ENCODE measurements at places on chromosomes 3 and 15.

DNA sequence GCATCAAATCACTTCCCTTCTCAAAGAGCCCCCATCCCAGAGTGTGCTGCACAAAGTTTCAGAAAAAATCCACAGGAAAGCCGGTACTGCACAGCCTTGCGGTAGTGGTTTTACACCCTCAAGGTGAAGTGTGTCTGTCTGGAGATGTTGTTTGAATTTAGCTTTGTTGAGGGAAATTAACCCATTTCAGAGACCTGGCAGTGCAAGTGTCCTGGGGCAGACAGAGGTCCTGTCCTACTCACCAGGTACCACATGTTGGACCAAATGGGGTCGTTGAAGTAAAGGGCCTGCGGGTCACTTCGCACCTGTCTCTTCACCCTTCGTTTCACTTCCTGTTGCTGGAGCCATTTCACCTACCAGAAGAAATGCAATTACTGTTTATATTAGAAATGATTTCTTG is 57.8 kb downstream of the PCSK6 start:
- no peak for DNase-seq

GRCh38 chr3:195153653-195154052 is 117.3 kb downstream of the XXYLT1 start:
- no peak for DNase-seq

DNA sequence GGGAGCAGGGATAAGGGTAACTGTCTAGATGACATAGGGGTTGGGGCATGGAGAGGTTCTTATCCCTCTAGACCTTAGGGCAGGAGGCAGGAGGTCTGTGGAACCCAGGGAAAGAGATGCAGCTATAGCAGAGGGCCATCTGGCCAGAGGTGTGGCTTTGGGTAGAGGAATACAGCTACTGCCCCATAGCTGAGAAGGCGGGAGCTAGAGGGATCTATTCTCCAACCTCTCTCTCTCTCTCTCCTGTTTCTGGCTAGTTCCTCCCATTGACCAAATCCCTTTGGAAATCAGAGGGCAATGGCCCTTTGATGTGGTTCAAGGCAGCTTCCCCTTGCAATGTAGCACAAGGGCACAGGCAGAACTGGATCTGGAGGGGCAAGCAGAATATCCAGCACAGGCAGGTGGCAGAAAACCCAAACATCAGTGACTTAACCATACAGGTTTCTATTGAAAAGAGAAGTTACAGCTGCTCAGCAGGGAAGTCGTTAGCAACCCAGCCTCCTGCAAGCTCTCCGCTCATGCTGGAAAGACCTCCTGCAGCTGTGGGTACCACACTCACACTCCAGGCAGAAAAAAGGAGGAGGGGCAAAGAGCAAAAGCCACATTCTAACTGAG is 22.3 kb upstream of the LMOD3 start:
- DNase-seq, result no peak

DNA sequence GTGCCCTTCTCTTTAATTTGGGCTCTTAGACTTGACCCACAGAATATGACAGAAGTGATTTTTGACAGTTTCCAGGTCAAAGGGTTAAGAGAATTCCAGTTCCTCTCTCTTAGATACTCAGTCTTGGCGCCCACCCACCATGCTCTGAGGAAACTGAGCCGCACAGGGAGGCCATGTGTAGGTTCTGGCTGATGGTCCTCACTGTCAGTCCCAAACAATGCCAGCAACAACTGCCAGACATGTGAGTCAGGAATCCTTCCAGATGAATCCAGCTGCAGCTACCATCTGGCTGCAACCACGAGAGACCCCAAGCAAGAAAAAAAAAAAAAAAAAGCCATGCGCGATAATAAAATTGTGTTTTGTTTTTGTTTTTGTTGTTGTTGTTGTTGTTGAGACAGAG is 326.6 kb downstream of the MAGI1 start:
- DNase-seq, result no peak

DNA sequence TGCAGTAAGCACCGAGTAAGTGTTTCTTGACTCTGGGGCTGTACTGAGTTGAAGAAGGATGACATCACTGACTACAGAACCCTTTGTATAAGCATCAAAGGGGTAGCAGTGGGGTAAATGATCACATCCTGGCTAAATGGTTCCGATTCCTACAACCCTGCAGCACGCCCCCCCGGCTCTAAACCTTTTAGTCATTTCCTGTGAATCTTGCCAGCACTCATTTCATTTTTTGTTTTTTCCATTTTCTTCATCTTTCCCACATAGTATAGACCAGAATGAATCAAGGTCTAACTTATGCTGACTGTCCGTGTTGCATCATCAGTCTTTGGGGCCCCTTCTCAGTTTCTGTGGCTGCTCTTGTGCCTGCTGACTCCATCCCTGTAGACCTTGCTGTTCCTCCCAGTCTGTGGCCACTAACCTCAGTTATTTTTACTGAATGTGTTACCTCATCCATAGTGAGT is 383.1 kb upstream of the TPRG1 start:
- DNase-seq, result peak; percentile 69

GRCh38 chr3:15579051-15579450 is 22.3 kb downstream of the HACL1 start:
- DNase-seq, result no peak

- DNase-seq, result no peak
These were observed 157.6 kb downstream of the UACA start for GRCh38 chr15:70605606-70606410.

- DNase-seq, result no peak
These were observed 238.3 kb upstream of the FEZF2 start for GRCh38 chr3:62611541-62612240.

- peak; percentile 21 for DNase-seq
These were observed 672 bp upstream of the KY start for GRCh38 chr3:134651347-134652041.

GRCh38 chr3:66496746-66497145 is 4.1 kb downstream of the LRIG1 start:
- no peak for DNase-seq

DNA sequence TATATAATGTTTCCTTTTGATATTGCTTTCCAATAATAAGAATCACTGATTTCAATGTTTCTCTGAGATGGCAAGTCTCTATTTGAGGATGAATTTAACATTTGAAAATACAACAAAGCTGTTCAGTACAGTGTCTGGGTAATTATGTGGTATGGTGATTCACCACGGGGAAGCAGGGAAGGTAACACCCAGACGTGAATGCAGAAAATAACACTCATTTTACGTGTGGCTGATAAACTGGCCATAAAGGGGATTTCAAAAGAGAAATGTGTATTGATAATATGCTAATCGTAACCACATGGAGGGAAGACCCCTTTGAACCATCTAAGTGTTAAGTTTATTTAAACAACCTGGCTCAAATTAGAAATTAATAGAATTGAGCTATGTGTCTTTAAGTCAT is 344.6 kb downstream of the GRM7 start:
- DNase-seq, result no peak

DNA sequence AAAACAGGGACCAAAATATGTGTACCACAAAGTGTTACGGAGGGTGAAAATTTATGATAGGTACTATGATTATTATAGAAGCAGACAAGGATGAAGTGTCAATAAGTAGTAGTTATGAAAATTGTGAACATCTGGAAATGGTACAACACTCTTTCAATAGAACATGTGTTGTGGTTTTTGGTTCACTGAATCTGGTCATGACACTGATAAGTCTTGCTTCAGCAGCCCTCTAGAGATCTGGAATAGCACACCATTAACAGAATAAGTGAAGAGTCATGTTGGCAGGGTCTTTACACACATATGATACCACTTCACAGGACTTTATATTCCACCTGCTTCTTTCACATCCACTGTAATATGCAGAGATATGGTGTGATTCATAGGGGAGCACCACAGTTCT is 985.2 kb upstream of the SEMA6D start:
- DNase-seq, result no peak

- DNase-seq, result no peak
These were observed 45.4 kb upstream of the UBE2E1 start for GRCh38 chr3:23760325-23760724.

DNA sequence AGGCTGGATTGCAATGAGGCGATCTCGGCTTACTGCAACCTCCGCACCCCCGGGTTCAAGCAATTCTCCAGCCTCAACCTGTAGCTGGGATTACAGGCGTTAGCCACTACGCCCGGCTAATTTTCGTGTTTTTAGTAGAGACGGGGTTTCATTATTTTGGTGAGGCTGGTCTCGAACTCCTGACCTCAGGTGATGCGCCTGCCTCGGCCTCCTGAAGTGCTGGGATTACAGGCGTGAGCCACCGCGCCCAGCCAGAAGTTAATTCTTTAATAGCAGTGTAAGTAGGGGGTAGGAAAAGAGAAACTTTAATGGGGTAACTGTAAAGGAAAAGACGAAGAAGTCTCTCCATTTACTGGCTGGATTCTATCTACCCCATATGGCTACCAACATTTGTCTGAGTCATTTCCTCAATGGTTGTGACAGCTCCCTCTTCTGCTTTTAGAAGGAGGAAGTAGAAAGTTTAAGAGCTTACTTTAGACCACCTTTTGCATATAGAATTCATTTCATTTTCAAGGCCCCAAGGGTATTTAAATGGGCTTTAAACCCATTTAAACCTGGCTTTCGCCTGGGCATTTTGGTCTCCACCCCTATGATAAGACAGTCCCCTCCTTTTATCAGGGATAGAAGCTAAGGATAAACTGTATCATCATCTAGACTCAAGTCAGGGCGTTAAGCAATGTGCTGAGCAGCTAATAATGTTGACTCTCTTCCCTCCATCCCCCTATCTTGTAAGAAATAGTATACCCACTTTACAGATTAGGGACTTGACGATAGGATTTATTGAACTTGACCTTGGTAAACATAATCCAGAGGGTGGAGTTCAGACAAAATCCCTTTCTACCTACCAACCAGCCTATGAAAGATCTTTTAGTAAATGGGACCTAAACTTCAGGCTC is 1.1 kb upstream of the CDV3 start:
- no peak for DNase-seq

GRCh38 chr3:53547327-53547726 is 52.9 kb downstream of the CACNA1D start:
- DNase-seq, result no peak

GRCh38 chr3:171783086-171783485 is 27.2 kb downstream of the PLD1 start:
- DNase-seq, result no peak
